Suppressor macrophage treated with lipopolysaccharide for 1 hour (primary cell): ENCODE measurements at places on chromosomes 11 and 22.

DNA sequence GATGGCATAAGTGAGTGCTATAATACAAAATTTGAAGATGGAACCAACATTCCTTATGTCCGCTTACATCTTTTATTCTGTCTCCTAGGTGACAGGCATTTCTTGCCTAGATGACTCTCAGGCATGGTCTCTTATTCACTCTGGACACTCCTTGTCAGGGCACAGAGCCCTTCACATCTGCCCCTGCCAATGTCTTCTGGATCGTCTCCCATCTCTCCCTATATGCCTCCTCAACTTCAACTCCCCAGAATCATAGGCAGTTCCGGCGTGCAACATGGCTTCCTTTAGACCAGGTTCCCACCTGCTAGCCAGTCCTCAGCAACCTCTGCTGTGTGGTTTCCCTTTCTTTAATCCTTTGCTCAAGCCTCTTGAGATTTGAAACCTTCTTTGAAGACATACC is 300.9 kb downstream of the TENM4 start:
- DNase-seq = no peak

DNA sequence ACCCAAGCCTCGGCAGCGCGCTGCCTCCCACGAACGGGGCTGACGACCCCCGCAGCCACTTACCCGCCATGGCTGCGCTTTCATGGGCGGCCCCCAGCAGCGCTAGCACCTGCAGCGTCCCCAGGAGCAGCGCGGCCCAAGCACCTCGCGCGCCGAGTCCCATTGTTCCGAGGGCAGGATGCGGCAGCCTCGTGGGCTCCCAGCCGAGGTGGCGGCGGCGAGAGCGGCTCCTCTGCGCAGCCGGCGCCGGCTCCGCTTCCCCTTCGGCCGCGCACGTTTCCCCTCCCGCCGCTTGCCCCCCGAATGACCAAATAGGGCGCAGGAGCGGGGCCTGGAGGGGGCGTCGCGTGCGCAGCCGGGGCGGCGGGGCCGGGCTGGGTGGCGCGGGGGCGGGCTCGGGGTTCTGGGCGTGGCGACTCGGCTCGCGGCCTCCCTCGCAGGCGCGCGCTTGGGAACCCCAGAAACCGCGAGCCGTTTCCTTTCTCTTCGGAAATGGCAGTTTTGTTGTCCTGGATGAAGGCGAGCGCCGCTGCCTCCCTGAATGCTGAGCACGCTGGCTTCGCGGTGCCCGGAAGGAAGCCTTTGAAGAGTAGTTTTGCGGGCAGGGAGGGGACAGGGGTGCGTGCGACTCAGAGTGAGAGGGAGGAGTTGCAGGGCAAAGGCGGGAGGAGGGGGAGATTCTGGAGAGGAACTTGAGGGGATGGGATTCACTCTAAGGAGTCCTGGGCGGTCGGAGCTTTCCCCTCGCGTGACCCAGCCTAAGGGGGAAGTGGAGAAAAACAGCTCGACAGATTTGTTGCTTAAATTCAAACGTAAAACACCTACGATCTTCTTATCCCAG is at the start of gene TMEM123:
Gene TMEM123 (minus strand): TSS at position 305 of the 841 bp plus-strand sequence. CDS start 142 bp downstream, at position 163.
- DNase-seq = peak; percentile 96

DNA sequence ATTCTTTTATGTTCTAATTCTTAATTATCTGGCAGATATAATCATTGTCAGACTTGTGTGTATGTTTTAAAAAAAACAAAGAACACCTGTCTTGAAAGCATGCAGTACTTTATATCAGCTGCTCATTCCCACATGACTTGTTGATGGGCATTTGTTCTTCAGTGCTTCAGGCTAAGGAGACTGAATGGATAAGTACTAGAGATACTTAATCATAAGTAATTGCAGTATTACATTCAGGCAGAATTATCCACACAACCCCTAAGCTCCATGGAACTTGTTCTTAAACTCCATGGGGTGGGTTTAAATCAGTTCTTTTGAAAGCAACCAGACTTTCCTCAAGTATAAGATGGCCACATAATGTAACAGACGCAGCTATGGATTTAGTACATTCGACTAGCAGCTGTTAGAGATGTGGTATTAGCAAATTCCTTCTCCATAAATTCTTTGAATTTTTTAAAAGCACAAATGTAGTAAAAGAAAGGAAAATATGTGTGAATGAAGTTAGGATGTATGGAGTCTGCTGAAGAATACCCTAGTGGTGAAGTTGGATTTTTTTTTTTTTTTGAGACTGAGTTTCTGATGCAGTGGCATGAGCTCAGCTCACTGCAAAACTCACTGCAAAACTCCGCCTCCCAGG is 3.0 kb downstream of the JAM3 start:
- DNase-seq = no peak

- peak; percentile 83 for DNase-seq
Measured at GRCh38 chr11:108994887-108995286, 330.0 kb downstream of the DDX10 start.

DNA sequence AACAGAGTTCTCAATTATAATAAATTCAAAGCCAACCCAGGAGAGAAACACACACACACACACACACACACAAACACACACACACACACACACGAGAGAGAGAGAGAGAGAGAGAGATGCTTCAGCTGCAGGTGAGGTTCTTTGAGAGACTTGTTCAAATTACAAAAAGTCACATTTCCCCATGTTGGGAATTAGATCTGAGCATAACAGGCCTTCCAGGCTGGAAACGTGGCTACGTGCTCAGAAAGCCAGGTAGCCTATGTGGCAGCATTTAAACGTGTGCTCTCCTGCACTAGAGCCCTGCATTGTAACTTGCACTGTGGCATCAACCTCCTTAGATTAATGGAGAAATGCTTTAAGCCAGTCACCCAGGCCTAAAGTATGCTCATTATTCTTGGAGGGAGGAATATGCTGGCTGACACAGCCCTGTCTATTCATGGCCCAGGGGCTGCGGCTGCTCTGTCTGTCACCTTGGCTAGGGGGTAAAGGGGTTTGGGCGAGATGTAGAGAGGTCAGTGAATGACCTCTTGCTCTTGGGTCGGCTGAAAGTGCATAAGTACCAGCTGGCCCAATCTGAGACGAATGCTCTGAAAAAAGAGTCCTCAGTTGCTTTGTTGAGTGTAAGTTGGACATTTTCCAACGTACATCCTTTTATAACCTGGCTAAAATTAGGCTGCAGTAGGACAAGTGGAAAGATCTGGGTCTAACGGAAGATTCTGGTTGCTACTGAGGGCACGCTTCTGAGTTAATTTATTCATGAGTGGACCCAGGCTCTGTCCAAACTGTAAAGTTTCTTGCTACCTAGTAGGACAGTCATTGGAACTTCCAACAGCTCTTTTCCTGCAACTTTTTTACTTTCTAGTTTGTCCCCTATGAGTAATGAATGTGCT is 171.1 kb upstream of the SEZ6L start:
- DNase-seq = no peak
